Left kidney (tissue), 8 donors: ENCODE measurements at places on chromosomes 2 and 18.
A peak's percentile ranks its signal among the peaks of the same experiment; 100 is the strongest.

- no peak for DNase-seq
Observed at GRCh38 chr2:236131073-236131692, 37.0 kb downstream of the GBX2 start.

DNA sequence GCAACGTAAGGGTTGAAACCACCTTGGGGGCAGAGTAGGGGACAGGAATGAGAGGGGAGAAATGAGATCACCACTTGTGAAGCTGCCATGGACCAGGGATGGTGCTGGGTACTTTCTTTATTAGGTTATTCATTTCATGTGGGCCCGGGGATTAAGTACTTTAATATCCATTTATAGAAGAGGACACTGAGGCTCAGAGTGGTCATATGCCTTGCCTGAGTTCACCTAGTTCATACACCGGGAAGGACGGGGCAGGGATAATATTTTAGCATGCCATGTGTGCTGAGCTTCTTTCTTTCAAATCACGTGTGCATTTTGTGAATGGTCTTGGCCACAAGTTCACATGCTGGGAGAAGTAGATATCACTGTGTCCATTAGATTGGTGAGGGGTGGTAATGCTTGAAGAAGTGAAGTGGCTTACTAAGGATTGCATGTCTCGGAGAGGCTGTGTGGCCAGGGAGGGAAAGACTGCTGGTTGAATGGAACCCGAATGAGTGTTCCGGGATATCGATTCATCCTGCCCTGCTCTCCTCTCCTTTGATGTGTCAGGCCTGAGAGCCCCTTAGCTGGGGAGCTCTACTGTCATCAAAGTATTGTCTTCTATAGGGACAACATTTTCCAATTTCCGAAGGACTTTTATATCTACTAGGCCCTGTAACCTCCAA is 187.1 kb downstream of the MYCN start:
- no peak for DNase-seq

DNA sequence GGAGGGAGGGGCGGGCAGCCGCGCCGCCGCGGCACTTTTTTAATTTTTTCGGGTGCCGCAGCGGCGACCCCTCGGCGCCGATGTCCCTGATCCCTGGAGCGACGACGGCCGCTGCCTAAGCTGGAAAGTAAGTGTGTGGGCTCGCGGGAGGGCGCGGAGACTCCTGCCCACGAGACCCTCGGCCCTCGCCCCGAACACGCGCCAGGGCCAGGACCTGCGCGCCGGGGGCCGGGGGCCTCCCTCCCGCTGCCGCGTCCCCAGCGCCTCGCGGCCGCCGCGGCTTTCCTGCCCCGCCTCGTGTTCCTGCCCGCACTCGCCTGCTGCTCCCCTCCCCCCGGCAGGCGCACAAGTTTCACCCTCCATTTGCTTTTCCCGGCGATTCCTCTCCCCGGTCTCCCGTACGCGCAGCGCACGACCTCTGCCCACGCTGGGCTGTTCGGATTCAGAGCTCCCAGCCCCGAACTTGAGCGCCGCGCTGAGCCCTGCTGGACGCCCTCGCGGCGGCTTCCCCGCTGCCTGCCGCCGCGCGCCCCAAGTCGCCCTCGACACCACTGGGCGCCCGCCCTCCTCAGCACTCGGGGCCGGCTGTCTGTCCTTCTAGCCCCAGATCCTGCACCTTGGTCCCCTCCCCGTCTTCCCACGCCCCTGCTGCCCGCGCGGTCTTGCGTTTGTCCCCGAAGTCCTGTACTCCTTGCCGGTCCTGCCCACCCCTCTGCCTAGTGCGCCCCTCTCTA is 507 bp downstream of the PKP4 start:
- peak; percentile 37 for DNase-seq

DNA sequence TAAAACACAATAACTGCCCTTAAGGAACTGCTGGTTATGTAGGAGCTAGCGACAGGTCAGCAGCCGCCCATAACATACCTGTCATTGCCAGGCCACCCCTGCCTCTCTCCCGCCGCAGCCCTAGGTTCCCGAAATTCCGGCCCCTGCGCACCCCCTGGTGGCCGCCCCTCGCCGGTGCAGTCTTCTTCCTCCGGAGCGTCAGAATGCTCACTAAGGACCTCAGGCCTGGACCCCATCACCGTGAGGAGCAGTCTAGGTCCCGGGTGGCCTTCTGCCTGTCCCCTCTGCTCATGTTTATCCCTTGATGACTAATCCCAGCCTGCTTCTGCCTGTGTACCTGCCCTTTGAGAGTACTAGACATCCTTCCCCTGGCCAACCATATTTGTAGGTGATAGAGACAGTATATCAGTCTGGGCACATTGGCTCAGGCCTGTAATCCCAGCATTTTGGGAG is 115.7 kb upstream of the SLC1A4 start:
- DNase-seq = no peak

- no peak for DNase-seq
Observed at GRCh38 chr2:199457147-199458008, at the start of gene SATB2. Gene SATB2 (minus strand): TSS chr2:199457939. CDS start chr2:199456037, 1,902 bp downstream.

DNA sequence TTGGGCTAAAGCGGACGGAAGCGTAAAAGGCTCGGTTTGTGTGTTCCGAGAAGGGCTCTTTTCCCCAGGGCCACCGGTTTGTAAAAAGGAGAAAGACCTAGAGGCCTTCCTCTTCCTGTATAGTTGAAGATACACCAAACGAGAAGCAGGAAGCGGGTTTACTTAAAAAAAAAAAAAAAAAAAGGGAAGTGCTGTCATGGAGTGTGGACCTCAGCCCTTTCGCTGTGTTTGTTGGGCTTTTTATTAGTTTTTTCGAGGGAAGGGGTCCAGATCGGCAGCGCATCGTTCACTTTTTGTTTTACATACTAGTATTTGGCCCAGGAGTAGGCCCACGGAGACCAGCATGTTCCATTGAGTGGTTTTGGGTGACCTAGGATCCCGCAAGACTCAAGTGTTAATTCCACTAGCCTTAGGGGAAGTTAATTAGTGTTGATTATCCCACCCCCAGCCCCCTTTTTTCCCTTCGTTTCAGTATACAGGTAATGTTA is 676 bp downstream of the ACTR2 start:
- DNase-seq = peak; percentile 49

- DNase-seq = no peak
Observed at GRCh38 chr2:7984693-7985353, 697.0 kb upstream of the ID2 start.

DNA sequence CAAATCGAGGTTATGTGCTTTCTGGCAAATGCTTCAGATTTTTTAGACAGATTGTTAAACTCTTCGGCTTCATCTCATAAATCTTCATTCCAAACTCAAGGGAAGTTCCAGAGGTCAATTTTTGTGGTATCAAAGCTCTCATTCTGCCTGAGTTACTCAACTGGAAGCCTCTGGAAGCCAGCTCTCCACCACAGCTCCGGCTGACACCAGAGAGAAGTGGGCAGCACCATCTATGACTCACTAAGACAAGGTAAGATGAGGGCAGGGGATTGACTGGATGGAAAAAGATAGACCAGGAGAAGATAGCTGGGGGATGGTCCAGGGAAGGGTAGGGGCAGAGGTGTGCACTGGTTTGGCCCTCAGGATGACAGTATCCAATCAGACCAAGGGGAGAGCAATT is 137.3 kb upstream of the HNRNPA3 start:
- no peak for DNase-seq

DNA sequence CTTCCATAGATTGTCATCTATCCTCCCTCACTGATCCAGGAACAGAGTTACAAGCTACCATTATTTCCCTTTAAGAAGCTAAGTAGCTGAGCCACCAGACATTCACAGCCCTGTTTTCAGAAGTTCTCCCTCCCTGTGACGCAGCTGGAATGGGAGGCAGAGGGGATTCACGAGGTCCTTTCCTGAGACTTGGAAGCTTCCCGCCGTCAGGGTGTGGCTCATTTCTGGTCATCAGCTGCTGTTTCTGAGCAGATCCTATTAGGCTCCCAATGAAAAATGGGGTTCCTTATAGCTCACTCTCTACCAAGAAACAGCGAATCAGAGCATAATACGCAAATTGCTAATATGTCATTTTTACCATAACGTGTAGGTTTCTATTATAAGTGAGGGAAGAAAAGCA is 559.3 kb upstream of the ID2 start:
- DNase-seq = no peak

DNA sequence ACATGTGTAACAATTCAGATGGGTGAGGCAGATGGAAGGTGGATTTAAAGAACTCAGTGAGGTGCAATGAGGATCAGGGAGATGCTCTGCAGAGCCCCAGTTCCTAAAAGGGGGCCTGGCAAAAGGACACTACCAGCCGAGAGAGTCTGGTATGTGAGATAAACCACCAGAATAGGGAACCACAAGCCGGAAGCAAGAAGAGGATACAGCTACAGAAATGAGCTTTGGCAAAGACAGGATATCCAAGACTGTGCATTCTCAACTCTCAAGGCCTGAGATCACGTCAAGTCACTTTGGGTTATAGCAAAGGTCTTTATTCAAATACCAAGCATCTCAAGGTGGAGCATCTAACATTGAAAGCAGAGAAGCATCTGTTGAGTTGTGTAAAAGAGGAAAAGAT is 293.5 kb downstream of the ARHGAP15 start:
- no peak for DNase-seq

DNA sequence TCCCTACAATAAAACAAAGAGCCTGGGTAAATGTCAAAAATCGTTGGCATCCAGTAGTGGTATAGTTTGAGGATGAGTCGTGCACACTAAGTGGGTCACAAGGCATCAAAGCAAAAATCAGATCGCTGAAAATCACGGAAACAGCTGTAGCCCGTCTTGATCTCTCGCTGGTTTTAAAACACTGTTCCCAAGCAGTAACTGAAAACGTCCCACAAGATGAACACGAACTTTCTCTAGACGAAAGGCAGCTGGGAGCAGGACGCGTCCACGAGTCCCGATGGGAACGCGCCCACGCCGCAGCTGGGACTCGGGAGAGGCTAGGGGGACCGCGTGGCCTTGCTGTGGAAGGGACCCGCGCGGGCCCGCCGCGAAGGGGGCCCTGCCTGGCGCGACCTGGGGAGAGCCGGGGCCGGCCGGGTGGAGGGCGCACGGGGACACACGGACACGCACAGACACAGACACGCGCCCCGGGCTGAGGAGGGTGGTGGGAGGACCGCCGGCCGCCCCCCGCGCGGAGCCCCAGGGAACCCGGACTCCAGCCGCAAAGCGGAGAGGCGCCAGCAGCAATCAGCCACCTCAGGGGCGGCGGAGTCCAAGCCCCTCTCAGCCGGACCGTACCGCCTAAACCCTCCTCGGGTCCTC is 651 bp downstream of the STK17B start:
- DNase-seq = peak; percentile 57

GRCh38 chr2:200077210-200077650 is 121.8 kb downstream of the MAIP1 start:
- peak; percentile 35 for DNase-seq
